ENCODE measurements at places on chromosomes 11 and 22. TPM values are rescaled to one million over a fixed set of nuclear protein-coding genes. Genes with fewer than 3 reads are reported as not detected.

- no peak for DNase-seq
These were observed 271.2 kb downstream of the DLG2 start for GRCh38 chr11:85355921-85356320.

The FLRT1 gene
- total RNA-seq: not detected

GRCh38 chr11:30533445-30533947 lies 52.7 kb downstream of the MPPED2 start:
- DNase-seq: no peak

The PRR5L gene
- total RNA-seq: 7.4 TPM

The KRTAP5-10 gene
- total RNA-seq: not detected

GRCh38 chr22:19526702-19527111 lies 2.5 kb upstream of the CLDN5 start:
- DNase-seq: no peak

DNA sequence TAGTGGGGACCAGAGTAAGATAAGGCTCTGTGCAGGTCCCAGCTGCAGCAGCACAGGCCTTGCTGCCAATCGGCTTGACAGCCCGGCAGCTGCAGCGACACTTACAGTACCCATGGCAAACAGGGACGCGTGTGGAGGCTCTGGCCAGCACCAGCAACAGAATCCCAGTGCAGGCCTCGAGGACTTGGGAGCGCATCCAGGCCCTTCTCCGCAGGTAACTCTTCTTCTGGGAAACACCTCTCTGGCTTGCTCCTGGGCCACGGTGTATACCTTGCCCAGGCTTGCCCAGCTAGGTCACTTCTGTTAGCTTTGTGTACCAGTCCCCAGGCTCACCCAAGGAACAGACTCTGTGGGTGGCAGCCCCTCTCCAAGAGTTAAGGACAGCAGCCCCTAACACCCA lies 126.7 kb downstream of the CTTN start:
- DNase-seq: no peak

GRCh38 chr11:105524286-105524685 lies 85.6 kb upstream of the GRIA4 start:
- no peak for DNase-seq

The RNF26 gene
- total RNA-seq: 20.9 TPM

DNA sequence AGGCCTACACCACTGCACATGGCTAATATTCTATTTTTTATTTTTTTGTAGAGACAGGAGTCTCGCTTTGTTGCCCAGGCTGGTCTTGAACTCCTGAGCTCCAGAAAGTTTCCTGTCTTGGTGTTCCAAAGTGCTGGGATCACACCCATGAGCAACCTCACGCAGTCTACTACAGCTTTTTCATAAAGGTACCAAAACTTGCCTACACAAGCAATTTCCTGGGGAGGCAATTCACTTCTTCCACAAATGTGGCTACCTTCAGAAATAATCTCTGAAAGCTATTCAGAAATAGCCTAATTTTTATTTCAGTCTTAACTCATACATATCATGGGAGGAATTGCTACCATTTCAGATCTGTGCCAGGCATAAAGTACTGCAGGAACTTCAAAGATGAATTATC lies 11.4 kb downstream of the SLC35F2 start:
- no peak for DNase-seq

Measured in CD8-positive, alpha-beta T cell (primary cell).